Right lobe of liver (tissue), 6 donors: ENCODE measurements at places on chromosomes 11 and 22.

GRCh38 chr22:20656902-20657836, 116.7 kb upstream of the SERPIND1 start:
- DNase-seq = no peak

DNA sequence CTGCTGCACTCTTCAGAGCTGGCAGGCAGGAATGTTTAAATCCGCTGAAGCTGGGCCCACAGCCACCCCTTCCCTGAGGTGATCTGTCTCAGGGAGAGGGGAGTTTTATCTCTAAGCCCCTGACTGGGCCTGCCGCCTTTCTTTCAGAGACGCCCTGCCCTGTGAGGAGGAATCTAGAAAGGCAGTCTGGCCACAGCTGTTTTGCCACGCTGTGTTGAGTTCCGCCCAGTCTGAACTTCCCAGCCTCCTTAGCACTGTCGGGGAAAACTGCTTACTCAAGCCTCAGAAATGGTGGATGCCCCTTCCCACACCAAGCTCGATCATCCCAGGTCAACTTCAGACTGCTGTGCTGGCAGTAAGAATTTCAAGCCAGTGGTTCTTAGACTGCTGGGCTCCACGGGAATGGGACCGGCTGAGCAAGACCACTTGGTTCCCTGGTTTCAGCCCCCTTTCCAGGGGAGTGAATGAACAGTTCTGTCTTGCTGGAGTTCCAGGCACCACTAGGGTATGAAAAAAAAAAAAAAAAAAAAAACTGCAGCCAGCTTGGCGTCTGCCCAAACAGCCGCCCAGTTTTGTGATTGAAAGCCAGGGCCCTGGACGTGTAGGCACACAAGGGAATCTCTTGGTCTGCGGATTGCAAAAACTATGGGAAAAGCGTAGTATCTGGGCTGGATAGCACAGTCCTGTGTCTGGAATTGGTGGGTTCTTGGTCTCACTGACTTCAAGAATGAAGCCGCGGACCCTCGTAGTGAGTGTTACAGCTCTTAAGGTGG, 127.4 kb downstream of the SPON1 start:
- DNase-seq = no peak

GRCh38 chr11:119478711-119479285, 55.8 kb upstream of the THY1 start:
- DNase-seq = no peak

GRCh38 chr11:62715150-62716130, 8.0 kb downstream of the GNG3 start:
- no peak for DNase-seq
